Bronchial epithelial cell (primary cell): ENCODE measurements at places on chromosomes 3 and 15.

DNA sequence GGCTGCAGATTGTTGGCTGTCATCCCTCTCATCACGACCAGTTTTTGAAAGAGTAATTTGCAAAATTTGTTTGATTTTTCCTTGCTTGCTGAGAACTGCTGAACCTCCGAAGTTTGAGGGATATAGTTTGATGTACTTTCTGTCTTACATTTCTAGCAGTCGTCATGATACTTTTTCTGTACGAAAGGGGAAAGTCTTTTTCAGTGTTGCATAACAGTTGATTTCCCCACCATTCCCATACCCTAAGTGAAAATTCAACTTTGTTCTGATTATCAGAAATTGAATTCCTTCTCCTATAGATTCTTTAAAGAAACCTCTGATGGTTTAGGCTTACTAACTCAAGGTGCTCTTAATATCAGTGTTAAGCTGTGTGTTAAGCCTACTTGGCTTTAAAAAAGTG is 1.6 kb downstream of the PDE8A start:
- no peak for DNase-seq

- no peak for DNase-seq
Observed at GRCh38 chr3:140761076-140761639, 83.3 kb downstream of the TRIM42 start.

DNA sequence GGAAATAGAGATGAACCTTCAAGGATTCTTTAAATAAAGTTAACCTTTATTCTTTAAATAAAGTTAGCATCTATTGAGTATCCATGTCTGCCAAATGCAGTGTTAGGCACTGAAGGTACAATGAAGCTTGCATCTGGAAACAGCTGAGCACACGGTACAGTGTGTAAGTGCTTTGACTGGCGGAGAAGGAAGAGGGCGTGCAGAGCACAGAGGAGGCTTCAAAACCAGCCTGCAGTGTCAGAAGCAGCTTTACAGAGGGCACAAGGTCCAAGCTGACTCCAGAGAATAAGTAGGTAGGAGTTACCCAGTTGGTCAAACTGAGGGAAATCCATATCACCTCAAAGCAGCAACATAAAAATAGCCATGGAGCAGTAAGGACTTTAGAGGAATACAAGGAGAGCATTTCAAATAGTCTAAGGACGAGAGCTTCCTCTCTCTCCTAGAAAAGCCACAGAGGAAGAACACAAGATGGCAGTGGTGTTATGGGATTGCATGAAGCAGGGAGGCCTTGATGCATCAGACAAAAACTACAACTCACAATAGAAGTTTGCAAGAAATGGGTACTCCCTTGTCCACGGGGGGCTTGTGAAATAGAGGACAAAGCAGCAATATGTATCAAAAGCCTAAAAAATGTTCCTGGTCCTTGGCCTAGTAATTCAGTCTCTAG is 60.3 kb upstream of the PPP2R3A start:
- peak; percentile 38 for DNase-seq

- DNase-seq: peak; percentile 90
Observed at GRCh38 chr3:36677331-36678007, 86.9 kb downstream of the DCLK3 start.

DNA sequence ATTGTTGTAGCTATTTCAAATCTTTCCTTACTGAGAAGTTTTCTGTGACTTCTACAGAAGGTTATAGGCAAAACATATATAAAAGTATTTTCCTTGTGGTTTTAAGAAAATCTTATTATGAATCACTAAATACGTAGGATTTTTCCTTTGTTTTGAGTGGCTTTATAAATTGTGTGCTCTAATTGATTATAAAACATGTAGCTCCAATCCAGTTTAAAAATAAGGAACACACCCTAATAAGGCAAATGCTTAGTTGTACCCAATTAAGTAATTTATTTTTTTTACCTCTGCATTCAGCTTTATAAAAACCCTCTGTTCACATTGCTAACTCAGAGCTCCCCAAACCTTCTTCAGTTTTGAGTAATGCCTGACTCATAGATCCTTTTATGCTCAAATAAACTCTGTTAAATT is 408.0 kb downstream of the NAALADL2 start:
- peak; percentile 75 for DNase-seq

DNA sequence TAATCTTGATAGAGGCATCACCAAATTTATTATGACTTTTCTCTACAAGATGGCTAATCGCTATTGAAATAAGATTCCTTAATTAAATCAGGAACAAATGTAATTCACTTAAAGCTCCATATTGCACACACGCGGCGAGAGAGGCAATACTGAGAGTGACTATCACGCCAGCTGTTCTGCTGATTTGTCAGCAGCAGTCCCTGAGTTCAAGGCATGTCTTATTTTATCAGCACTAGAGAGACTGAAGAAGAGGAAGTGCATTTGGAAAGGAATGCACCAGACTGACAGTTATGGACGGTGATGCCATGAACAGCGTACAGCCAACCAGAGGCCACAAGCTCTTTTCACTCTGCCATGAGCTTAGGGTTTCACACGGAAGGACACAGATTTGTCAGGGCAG is 83.6 kb upstream of the SLCO3A1 start:
- no peak for DNase-seq

DNA sequence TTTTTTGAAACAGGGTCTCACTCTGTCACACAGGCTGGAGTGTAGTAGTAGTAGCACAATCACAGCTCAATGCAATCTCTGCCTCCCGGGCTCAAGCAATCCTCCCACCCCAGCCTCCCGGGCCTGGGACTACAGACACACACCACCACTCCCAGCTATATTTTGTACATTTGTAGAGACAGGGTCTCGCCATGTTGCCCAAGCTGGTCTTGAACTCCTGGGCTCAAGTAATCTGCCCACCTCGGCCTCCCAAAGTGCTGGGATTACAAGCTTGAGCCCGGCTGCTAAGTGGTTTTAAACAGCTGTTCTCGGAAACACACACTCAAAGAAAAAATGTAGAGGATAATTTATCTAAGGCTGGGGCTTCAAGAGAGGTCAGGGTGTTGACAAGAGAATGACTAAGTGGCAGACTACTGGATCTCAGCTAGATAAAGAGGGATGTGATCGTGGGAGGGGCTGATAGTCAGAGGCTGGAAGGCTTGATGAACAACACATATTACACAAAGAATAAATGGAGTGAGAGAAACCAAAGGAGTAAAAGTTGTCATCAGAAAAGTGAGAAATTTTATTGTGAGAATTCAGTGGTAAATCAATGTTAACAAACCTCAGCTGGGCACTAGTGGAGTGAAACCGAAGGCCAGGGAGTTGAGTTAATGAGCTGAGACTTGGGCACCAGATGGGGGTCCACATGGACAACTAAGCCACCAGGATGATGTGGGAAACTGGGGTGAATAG is 6.7 kb downstream of the CCR5AS start:
- DNase-seq: peak; percentile 75
